ENCODE measurements at places on chromosomes 3 and 15. TPM values are rescaled to one million over a fixed set of nuclear protein-coding genes. Genes with fewer than 3 reads are reported as not detected.

Gene XCR1
- under 0.01 TPM for total RNA-seq

Gene ECE2
- total RNA-seq: not detected

Gene GMPS
- 62.1 TPM for total RNA-seq

Gene TMEM108
- 0.84 TPM for total RNA-seq

Gene APBA2
- 3.1 TPM for total RNA-seq

Gene SI
- not detected for total RNA-seq

Gene DCBLD2
- total RNA-seq: 58.7 TPM

Gene DLL4
- 7.9 TPM for total RNA-seq

Gene CNTN4
- total RNA-seq: 3.0 TPM
